ENCODE measurements at places on chromosomes 4 and X.

GRCh38 chr4:16597845-16598596 is 300.4 kb downstream of the LDB2 start:
- DNase-seq: no peak

GRCh38 chrX:41971346-41971745 is 48.0 kb upstream of the CASK start:
- no peak for DNase-seq

- DNase-seq: no peak
Measured at GRCh38 chrX:133639726-133640125, 224.4 kb upstream of the GPC4 start.

GRCh38 chrX:43551590-43551989 is 104.5 kb upstream of the MAOA start:
- DNase-seq: no peak

DNA sequence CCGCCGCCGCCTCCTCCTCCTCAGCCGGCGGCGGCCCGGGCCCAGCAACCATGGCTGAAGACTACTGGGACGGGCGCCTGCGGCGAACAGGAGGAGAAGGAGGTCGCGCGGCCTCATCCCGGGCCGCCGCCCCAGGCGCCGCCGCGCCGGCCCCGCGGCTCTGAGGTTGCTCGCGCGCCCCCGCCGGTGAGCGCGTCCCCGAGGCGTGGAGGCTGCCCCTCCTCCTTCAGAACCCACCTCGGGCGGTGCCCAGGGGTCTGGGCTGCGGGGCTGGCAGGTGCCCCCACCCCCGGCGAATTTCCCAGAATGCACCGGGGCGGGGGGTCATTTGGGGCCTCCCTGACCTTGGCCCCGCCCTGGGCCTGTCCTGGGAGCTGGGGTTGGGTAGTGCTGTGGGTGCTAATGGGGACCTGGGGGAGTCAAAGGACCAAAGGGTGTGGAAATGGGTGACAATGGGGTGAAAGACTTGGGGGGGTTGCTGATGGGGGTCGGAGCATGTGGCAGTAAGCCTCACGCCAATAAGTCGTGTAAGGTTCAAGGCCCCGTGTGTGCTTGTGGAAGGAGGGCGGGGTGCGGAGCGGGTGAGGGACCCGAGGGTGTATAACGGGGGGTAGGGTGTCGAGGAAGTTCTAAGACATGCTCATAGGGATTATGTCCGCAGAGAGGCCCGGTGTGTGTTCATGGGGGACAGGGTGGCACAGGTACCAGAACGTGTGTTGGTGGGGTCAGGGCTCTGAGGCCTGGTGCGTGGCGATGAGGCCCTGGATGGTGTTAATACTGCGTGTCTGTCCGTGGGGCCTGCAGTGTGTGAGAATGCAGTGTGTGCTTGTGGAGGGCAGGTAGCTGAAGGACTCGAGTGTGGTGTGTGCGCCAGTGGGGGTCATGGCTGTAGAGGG is 687 bp downstream of the CDK16 start:
- no peak for DNase-seq

DNA sequence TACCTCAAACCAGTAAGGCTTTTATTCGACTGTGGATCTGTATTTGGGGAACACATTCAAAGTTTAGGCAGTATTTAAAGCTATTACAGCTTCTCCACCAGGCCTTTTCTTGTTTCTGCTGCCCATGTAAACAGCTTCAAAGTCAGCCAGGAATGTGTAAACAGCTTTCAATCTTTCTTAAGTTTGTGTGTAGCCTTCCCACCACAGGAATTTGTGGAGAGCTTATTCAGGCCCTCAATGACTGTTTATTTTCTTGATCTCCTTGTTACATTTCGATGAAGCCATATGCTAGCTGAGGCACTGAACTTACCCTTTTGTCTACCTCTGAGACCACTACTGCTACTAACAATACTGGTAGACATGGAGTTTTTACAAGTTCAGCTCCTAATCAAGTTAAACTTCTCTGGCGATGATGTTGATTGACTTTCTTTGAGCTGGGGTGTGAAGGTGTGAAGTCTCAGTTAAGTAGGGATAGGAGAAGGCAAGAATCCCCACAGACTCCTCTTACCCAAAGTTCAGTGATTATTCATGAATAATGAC is 72.6 kb downstream of the NWD2 start:
- DNase-seq: no peak

DNA sequence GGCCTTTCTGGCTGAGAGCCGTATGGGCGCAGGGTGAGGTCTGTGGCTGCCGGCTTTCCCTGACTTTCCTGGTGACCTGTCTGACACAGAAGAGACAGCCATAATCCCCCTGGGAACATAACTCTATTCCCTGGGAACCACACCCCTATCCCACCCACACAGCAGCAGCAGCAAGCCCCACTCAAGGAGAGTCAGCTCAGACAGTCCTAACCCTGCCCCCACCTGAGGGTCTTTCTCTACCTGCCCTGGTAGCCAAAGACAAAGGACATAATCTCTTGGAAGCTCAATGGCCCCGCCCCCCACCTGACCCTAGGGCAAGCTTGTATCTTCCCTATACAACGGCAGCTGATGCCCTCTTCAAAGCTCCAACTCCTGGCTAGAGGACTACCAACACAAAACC is 74.6 kb downstream of the PABPC4L start:
- DNase-seq: no peak

DNA sequence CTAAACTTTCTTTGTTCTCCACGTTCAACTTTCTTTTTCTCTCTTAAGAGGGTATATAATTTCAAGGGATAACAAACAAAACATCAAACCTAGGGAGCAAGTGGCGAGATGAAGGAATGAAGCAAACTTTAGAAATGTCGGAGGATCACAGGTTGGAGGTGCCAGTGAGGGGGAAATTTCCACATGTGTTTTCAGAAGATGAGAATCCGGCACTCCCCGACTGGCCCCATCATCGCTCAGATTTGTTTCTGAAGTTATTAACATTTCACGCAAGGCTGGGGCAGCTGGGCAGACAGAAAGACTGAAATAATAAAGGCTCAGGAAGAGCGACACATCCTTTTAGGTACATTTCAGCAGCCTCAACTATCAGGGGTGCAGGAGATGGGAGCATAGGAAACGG is 134.9 kb downstream of the SMIM20 start:
- no peak for DNase-seq

GRCh38 chrX:38992441-38993096 is 191.3 kb downstream of the MID1IP1 start:
- no peak for DNase-seq

DNA sequence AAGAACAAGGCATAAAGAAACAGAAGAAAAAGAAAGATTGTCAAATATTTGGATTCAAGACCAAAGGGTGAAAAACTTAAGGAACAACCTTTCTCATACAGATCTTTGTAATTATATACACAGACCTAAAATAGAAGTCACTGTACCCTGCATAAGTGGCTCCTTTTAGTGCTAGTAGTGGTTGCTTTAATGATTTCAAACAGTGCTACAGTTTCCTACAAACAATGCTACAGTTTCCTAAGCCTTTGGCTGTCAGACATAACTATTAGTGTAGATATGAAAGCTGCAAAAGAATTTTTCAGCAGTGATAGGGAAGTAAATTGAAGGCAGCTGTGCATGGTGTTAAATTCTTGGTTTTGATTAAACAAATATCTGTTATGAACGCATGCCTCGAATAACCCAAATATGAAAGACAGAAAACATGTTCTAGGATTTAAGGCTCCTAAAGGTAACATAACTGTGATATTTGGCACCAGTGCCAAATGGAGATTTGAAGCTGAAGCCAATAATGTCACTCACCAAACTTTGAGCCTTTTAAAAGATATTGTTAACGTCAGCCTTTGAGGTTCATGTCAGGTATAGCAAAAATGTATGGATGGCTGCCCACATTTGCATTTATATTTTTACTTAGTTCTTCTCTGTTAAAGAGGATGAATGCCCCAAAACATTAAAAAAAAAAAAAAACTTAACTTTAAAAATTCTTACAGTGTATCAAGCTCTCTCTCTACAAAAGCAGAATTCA is 36.6 kb downstream of the SMARCAD1 start:
- no peak for DNase-seq

- no peak for DNase-seq
Measured at GRCh38 chrX:55593296-55593695, 29.9 kb upstream of the FOXR2 start.

- DNase-seq: no peak
Measured at GRCh38 chr4:6990661-6991060, 52.5 kb upstream of the TADA2B start.

GRCh38 chrX:20181598-20182329 is 40.1 kb upstream of the EIF1AX start:
- no peak for DNase-seq

- DNase-seq: no peak
Measured at GRCh38 chr4:90198086-90198847, 71.1 kb downstream of the CCSER1 start.

DNA sequence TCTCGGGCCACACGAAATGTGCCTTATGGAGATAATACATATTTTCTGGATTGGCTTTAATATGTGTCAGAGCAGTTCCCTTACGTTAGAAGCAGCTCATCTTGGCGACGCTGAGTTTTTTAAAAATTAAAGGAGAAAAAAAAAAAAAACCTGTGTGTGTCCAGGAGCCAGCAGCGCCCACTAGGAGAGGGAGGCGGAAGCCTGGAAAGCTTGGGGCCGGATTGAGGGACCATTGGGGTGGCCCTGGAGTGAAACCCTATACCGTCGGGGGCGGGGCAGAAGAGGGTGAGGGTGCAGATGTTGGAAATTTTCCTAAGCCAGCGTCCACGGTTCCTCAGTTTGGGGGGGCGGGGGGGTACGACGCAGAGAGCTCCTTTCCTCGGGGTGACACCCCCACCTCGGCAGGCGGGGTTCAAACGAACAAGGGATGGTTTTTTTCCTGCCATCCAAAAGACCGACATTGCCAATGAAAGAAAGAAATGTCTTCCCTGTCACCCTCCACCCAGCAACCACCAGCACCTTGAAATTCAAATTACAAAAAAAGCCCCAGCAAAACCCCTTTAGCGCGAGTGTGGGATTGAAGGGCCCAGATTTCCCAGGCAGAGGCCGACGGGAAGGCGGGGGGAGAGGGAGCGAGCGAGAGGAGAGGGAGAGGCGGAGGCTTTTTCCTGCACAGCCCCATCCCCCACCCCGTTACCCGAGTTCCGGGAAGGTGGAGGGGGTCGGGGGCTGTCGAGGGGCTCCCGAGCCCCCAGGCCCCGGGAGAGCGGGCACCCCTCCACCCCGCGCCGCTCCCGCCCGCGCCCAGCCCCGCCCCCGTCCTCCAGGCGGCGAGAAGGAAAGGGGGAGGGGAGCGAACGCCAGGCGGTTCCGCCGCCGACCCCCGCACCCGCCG is 859 bp downstream of the SMARCA1 start:
- DNase-seq: no peak

- no peak for DNase-seq
Measured at GRCh38 chr4:39357002-39357401, 9.2 kb downstream of the RFC1 start.

DNA sequence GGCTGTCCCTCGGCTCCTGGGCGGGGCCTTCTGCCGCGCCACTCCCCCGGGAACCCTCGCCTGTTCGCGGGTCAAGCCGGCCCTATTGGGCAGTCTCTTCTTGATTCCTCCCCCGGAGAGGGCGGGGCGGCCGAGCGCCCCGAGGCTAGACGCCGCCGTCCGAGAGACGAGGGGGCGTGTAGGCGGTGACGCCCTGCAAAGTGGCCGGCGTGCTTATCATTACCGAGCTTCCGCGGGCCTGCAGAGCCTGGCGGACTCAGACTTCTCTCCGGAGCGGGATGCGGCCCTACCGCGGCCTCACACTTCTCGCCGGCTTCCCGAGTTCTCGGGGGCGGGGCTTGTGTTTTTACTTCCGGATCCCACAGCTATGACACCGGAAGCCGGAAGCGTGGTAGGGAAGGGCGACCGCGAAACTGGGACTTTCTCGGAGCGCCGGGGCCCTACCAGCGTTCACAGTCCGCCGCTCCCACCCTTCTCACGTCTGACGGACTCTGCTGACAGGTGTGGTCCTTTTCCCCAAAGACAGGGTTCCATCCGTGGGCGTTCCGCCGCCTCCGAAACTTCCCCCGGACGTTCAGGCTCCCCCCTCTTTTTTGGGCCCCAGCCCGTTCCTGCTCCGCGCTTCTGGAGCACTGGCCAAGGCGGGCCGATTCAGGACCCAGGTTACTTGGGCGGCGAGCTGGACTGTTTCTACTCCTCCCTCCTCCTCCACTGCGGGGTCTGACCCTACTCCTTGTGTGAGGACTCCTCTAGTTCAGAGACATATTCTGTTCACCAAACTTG is at the start of gene IKBKG:
TSS of gene IKBKG (plus strand) at position 376 of the 783 bp plus-strand sequence. CDS start 4,383 bp downstream, outside the sequence.
- DNase-seq: peak; percentile 76

DNA sequence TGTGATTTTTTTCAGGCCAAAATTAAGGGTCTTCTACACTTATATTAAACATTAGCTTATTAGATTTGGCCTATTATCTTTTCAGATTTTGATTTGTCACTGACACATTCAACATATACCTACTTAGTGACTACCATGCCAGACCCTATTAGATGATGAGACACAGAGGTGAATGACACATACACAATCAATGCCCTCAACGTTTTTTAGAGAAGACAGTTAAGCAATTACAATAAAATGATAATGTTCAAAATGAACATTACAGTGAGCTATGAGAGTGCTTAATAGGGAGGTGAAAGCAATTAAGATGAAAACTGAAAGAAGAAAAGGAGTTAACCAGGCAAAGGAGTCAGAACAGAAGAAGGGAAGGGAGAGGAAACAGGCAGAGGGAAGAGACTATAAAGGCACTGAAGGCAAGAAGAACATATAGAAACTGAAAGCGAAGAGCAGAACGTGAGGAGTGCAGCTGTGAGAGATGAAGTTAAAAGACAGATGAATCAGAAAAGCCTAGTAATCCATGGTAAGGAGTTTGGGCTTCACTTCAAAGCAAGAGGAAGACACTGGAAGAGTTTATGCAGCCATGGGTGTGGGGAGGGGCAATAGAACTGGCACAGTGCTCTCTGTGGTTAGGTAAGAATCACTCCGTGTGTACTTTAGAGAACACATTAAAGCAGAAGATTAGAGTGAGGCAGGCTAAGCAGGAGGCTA is 119.0 kb downstream of the REELD1 start:
- DNase-seq: peak; percentile 3

DNA sequence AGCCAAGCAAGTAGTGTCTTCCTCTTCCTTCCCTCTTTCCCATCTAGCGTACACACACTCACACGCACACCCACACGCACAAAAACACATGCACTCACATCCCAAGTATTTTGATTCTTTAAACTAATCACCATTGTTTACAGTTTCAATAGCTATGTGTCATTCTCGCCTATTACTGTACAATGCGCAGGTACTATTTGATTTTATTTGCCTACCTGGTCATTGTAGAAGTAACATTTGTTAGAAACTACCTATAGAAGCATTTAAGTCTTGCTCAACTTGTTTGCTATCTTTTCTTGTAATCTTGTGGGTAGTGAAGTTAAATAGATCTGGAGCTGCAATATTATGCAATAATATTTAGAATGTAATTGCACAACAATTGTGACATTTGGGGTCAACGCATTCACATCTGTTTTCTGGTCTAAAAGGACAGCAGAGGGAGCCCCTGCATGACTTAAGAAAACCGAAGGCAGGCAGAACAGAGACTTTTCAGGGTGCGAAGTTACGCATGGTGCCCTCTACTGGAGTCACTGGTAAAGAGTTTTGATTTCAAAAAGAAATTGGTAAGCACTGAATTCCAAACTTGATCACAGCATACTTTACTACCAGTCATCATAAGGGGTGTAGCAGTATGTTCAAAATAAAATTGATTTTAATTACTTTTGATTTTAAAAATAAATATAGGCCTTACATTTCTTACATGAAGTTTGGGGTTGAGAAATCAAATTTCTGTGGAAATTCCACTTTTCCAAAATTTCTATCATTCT is 503.3 kb upstream of the FAM241A start:
- no peak for DNase-seq

GRCh38 chr4:107853444-107854355 is 29.0 kb downstream of the SGMS2 start:
- DNase-seq: no peak

Data from stimulated activated CD4-positive, alpha-beta T cell treated with anti-CD3 and anti-CD28 coated beads, Interleukin-12 subunit alpha, Interleukin-12 subunit beta, amount 100 ng/mL, for 48 hours (primary cell).